ENCODE measurements at places on chromosomes 6 and 20. TPM values are rescaled to one million over a fixed set of nuclear protein-coding genes. Genes with fewer than 3 reads are reported as not detected.

TNFRSF6B gene
- total RNA-seq: 0.39 TPM

EPPIN gene
- total RNA-seq: not detected

AVP gene
- total RNA-seq: not detected

CDH26 gene
- total RNA-seq: 0.21 TPM

UBD gene
- 1.1 TPM for total RNA-seq

NOX3 gene
- not detected for total RNA-seq

SLC35F1 gene
- 0.18 TPM for total RNA-seq

CEP85L gene
- total RNA-seq: 1.8 TPM

IMPG1 gene
- total RNA-seq: 0.14 TPM

ARMC12 gene
- 0.33 TPM for total RNA-seq

GPR63 gene
- total RNA-seq: 2.4 TPM

OLIG3 gene
- not detected for total RNA-seq

SDC4 gene
- 88.4 TPM for total RNA-seq

GSTA1 gene
- not detected for total RNA-seq

FNDC1 gene
- 0.04 TPM for total RNA-seq

PNPLA1 gene
- not detected for total RNA-seq

ELOVL4 gene
- 4.5 TPM for total RNA-seq

EBF4 gene
- total RNA-seq: 4.8 TPM

KCNK5 gene
- total RNA-seq: 0.58 TPM

C6orf15 gene
- not detected for total RNA-seq

ULBP2 gene
- total RNA-seq: 11.6 TPM

DLK2 gene
- total RNA-seq: 13.7 TPM

FRS3 gene
- total RNA-seq: 0.66 TPM

KIF6 gene
- total RNA-seq: 2.2 TPM

GHRH gene
- not detected for total RNA-seq

MYB gene
- 0.39 TPM for total RNA-seq

Data from H4 (cell line).